Neural progenitor cell (in vitro differentiated cells): ENCODE measurements at places on chromosomes 5 and 9. TPM values are rescaled to one million over a fixed set of nuclear protein-coding genes. Genes with fewer than 3 reads are reported as not detected.

- H3K4me3 ChIP-seq = peak overlapping the region; percentile 88
- DNase-seq = peak; percentile 97
- H3K27me3 ChIP-seq = peaks cover 45% of the 10 kb centered on the region
- H3K4me1 ChIP-seq = peaks cover 2% of the 10 kb centered on the region
- no peaks in the 10 kb centered on the region for H3K36me3 ChIP-seq
- no peak overlapping the region for H3K27ac ChIP-seq
Measured at GRCh38 chr5:181191526-181192336, 13.3 kb downstream of the TRIM7 start.

DNA sequence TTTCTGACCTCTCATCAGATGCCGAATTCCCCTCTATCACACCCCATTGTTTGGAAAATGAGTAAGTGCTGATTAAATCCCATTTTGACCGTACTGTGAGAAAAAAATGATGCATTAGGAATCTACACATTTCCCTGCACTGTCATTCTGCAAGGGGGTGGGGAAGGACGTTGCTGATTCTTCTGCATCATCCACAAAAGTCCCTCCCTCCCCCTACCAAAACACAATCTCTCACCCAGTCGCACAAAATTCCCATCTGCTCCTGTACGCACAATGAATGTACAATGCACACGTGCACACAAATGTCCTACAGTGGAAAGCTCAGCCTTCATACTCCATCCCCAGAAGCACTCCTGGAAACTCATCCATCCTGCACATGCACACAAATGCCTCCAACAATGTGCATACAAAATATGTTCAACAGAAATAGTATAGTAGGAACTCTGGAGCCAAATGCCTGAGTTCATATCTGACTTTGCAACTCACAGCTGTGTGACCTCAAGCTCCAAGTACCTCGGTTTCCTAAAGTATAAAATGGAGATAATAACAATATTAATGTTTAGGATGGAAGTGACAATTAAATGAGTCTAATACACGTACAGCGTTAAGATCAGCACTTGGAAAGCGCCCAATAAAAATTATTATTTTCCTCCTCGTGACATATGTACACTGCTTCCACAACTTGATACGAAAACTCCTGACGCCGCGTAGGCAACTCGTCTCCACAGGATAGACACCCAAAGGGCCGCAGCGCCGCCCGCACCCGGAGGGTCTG, 809 bp downstream of the TNIP1 start:
- peak overlapping the region; percentile 78 for H3K4me3 ChIP-seq
- H3K27ac ChIP-seq = no peak overlapping the region
- peaks cover 10% of the 10 kb centered on the region for H3K4me1 ChIP-seq
- H3K36me3 ChIP-seq = no peaks in the 10 kb centered on the region
- no peak for DNase-seq

DNA sequence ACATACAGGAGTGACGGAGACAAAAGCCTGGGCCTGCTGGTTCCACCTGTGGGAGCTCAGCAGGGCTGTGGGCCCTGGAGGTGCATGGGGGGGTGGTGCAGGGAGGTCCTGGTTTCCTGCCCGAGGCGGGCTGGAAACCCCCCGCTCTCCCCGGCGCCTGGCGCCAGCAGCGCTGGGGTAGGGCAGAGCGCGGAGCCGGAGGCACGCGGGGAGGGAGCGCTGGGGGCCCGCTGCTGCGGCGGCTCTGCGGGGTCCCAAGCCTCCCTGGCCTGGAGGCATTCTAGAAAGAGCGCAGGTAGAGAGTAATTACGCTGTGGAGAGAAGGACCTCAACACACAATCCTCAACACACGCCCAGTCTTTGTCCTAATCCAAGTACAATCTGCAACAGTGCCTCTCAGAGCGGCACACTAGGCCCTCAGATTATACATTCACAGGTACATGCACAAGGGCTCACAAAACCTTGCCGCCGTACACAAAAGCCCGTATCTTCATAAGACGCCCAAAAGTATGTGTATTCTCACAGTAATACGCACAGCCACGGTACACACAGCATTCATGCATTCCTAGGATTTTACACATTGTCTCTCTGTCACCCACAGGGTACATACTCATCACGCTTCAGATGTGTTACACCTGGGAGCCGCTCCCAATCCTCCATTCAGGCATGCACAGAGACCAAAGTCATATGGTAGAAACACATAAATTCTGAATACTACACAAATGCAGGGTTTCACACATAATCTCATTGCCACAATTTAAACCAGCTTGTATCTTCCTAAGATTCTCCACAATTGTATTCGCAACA, 2.1 kb upstream of the HAND1 start:
- DNase-seq = peak; percentile 43
- no peak overlapping the region for H3K27ac ChIP-seq
- peaks cover 100% of the 10 kb centered on the region for H3K27me3 ChIP-seq
- H3K4me1 ChIP-seq = peaks cover 26% of the 10 kb centered on the region
- H3K36me3 ChIP-seq = no peaks in the 10 kb centered on the region

DNA sequence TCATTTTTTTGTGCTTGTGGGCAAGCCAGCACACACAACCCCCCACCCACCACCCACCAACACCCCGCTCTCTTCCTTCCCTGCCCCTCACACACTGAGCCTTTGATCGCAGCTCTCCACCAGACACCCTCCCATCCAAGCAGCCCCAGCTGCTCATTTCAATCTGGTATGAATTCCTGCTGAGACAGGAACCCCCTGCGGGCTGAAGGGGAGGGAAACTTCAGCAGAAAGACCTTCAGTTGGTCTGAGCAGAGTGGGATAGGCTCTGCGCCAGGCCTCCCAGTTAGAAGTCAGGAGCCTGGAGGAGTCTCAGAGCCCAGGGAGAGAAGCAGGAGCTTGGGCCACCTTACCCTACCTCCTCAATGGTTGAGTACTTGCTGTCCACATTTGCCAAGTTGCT, 7.2 kb downstream of the PCDHGC5 start:
- no peak overlapping the region for H3K4me3 ChIP-seq
- DNase-seq = no peak
- H3K27me3 ChIP-seq = peaks cover 31% of the 10 kb centered on the region
- H3K4me1 ChIP-seq = peaks cover 34% of the 10 kb centered on the region
- H3K27ac ChIP-seq = no peak overlapping the region

- no peaks in the 10 kb centered on the region for H3K27me3 ChIP-seq
- no peak overlapping the region for H3K4me3 ChIP-seq
- H3K4me1 ChIP-seq = no peaks in the 10 kb centered on the region
- no peak for DNase-seq
Measured at GRCh38 chr9:126154182-126154827, 172.3 kb upstream of the MVB12B start.

GRCh38 chr5:64800926-64801325, 32.2 kb downstream of the CWC27 start:
- no peak for DNase-seq
- H3K4me3 ChIP-seq = no peak overlapping the region
- peaks cover 4% of the 10 kb centered on the region for H3K36me3 ChIP-seq
- H3K27me3 ChIP-seq = no peaks in the 10 kb centered on the region
- H3K27ac ChIP-seq = no peak overlapping the region

- DNase-seq = no peak
- H3K4me1 ChIP-seq = no peaks in the 10 kb centered on the region
- no peaks in the 10 kb centered on the region for H3K27me3 ChIP-seq
- no peak overlapping the region for H3K27ac ChIP-seq
- no peaks in the 10 kb centered on the region for H3K36me3 ChIP-seq
- H3K4me3 ChIP-seq = no peak overlapping the region
Measured at GRCh38 chr5:103355579-103355978, 97.0 kb downstream of the MACIR start.

The CDX1 gene
- total RNA-seq = not detected in 2 replicates

The LECT2 gene
- total RNA-seq = not detected in 2 replicates

The RGS14 gene
- 3.2 and 19.0 TPM in 2 replicates for total RNA-seq

The DHFR gene
- 107 and 128 TPM in 2 replicates for total RNA-seq

The PTPRD gene
- total RNA-seq = 118 and 136 TPM in 2 replicates

The SUSD1 gene
- 7.9 and 12.0 TPM in 2 replicates for total RNA-seq
